ENCODE measurements at places on chromosomes 2 and 18.

DNA sequence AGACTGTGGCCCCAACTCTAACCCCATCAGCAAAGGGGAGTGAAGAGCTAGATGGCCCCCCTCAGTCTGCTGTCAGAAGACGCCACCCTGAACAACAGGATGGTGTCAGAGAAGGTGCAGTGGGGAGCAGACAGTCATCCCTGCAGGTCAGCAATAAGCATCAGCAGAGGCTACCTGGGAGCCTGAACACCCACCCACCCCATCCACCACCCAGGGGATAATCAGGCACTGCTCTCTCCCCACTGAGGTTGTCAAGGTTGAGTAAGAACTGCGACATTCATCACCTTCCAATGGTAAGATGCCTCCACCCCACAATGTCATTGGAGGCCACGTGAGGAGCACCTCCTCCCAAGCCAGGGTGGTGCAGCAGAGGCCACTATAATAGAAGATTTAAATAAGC is 8.5 kb upstream of the ID2 start:
- no peak for DNase-seq

GRCh38 chr2:124080281-124081153 is 55.4 kb downstream of the CNTNAP5 start:
- no peak for DNase-seq

DNA sequence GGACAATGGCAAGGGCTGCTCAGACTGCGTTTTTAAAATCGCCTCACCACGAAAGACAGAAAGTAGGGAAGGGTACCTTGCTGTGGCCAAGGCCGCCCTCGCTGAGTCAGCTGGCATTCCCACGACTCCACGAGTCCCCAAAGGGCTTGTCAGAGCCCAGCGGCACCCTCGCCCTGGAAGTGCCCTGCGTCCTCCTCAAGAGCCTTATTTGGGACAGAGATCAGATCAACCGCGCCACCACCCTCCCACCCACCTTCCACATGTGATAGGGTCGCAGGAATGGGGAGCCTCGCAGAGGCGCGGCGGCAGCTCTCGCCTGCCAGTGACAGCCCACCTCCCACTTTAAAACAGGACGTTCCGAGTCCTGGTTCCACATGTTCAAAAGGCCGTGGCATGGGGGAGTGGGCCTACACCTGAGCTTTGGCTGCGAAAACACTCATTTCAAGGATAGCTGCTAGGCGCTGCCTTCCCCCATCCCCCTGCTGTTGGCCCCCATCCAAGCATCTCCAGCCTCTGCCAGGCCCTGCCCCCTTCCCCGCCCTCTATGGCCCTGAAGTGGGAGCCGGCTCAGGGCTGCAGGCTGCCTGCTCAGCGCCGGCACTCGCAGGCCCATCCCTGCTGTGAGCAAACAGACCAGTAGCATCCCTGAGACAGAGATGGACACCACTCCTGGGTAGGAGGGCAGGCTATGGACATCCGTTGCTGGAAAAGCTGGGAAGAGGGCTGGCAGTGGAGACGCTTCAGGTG is 38.1 kb upstream of the ARHGEF4 start:
- DNase-seq, result no peak

GRCh38 chr18:74961596-74961995 is 247.3 kb downstream of the PTGR3 start:
- no peak for DNase-seq

- DNase-seq, result no peak
Observed at GRCh38 chr2:27042985-27043634, 8.4 kb upstream of the AGBL5 start.

DNA sequence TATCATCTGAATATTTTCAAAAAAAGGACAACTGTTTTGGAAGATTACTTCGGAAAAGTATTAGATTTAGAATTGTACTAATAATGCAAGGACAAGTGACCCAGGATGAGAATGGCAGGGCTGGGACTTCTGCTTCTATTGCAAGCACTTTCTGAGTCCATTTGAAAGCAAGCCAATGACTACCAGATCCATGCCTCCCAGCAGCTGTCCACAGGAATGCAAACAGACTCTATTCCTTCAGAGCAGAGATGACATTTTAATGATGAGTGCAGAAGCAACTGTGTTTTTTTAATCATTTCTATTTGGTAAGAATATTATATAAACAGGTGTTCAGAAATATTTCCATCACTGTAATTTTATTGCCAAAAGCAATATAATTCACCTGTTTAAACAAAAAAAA is 456.7 kb downstream of the SOX11 start:
- DNase-seq, result no peak

DNA sequence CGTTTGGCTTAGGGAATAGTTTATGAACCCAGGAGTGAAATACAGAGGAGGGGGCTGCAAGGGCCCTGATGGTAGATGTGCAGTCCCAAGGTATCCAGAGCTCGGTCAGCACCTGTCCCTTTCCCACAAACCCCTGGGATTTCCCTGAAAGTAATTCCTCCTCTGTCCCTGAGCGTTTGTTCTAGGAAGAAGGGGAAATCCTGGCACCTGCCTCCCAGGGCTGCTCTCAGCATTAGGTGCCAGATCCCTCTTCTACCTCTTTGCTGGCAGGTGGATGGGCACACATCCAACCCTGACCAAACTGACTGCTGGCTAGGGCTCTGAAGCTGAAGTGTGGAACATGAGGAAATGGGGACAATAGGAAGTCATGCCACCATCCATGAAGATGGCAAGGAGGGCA is 824.0 kb downstream of the SLC4A3 start:
- no peak for DNase-seq

- DNase-seq, result no peak
Observed at GRCh38 chr18:28112056-28112470, 64.9 kb downstream of the CDH2 start.

- DNase-seq, result no peak
Observed at GRCh38 chr18:63042351-63042750, 277.2 kb downstream of the BCL2 start.

GRCh38 chr2:30287857-30288513 is 56.7 kb downstream of the LBH start:
- DNase-seq, result no peak

- no peak for DNase-seq
Observed at GRCh38 chr2:189798312-189799029, 14.2 kb downstream of the PMS1 start.

Measured in activated CD4-positive, alpha-beta T cell treated with anti-CD3 and anti-CD28 coated beads, Interleukin-2, amount 50 U/mL, for 48 hours (primary cell).